ENCODE measurements at places on chromosomes 3 and 15. TPM values are rescaled to one million over a fixed set of nuclear protein-coding genes. Genes with fewer than 3 reads are reported as not detected.

Gene GMPPB
- 23.7 TPM for total RNA-seq

Gene CA12
- 178 TPM for total RNA-seq

Gene PLSCR5
- not detected for total RNA-seq

Gene GOLGA6D
- not detected for total RNA-seq

Gene DPPA2
- 0.41 TPM for total RNA-seq

Gene RBMS3
- total RNA-seq: 62.8 TPM

Gene SLC9A9
- total RNA-seq: 31.1 TPM

Gene GOLGA6L9
- 5.1 TPM for total RNA-seq

Gene ATP13A5
- total RNA-seq: not detected

Gene SAMD7
- 0.18 TPM for total RNA-seq

Gene MEGF11
- 1.8 TPM for total RNA-seq

Gene BFSP2
- total RNA-seq: not detected

Gene ANXA2
- 357 TPM for total RNA-seq

Gene ZNF717
- total RNA-seq: 22.6 TPM

Gene OR5H6
- total RNA-seq: not detected

Gene HRG
- total RNA-seq: 0.88 TPM

Gene PGBD4
- 2.0 TPM for total RNA-seq

Gene TM4SF4
- total RNA-seq: 0.58 TPM

Gene CPNE9
- total RNA-seq: 0.23 TPM

Gene LZTFL1
- 20.7 TPM for total RNA-seq

Gene SPTBN5
- 1.4 TPM for total RNA-seq

Gene SLC35G2
- 6.8 TPM for total RNA-seq

Gene HMCES
- total RNA-seq: 26.6 TPM

Gene DTWD1
- total RNA-seq: 33.9 TPM

Gene TMEM266
- total RNA-seq: 6.3 TPM

Gene HDC
- total RNA-seq: 1.3 TPM

Gene MYRIP
- 2.2 TPM for total RNA-seq

Gene RARRES1
- total RNA-seq: 22.3 TPM
